Caki2 (cell line): ENCODE measurements at places on chromosomes 11 and 22. TPM values are rescaled to one million over a fixed set of nuclear protein-coding genes. Genes with fewer than 3 reads are reported as not detected.

GRCh38 chr11:33658195-33658900, 42.3 kb downstream of the C11orf91 start:
- DNase-seq: no peak

BIRC3 gene
- total RNA-seq: 12.2 and 12.6 TPM in 2 replicates

DNA sequence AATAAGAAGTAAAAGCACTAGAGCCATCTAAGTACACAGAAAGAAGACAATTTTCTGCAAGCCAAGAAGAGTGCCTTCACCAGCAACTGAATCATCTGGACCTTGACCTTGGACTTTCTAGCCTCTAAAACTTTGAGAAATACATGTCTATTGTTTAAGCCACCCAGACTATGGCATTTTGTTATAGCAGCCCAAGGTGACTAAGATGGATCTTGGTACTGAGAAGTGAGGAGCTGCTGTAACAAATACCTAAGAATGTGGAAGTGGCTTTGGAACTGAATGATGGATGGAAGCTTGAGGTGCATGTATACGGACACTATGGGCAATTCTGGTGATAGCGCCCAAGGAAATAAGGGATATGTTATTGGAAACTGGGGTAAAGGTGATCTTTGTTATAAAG, 14.9 kb downstream of the CFAP300 start:
- no peak for DNase-seq

- DNase-seq: no peak
These were observed 34.5 kb downstream of the NUMA1 start for GRCh38 chr11:72045849-72046248.

DNA sequence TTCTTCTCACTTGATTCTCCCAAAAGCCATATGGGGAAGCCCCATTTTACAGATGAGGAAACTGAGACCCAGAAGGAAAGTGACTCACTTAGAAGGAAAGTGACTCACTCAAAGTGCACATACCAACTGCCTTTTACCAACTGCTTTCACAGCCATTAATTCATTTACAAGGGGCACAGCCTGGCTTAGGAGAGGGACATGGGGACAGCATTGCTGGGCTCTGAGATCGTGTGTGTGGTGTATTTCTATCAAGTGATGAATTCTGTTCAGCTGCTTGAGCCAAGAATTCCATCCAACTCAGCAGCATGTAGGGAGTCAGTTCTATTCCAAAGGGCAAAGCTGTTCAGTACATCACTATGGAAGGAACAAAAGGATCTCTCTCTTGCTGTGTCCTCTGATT, 23.5 kb upstream of the PAK1 start:
- no peak for DNase-seq

DNA sequence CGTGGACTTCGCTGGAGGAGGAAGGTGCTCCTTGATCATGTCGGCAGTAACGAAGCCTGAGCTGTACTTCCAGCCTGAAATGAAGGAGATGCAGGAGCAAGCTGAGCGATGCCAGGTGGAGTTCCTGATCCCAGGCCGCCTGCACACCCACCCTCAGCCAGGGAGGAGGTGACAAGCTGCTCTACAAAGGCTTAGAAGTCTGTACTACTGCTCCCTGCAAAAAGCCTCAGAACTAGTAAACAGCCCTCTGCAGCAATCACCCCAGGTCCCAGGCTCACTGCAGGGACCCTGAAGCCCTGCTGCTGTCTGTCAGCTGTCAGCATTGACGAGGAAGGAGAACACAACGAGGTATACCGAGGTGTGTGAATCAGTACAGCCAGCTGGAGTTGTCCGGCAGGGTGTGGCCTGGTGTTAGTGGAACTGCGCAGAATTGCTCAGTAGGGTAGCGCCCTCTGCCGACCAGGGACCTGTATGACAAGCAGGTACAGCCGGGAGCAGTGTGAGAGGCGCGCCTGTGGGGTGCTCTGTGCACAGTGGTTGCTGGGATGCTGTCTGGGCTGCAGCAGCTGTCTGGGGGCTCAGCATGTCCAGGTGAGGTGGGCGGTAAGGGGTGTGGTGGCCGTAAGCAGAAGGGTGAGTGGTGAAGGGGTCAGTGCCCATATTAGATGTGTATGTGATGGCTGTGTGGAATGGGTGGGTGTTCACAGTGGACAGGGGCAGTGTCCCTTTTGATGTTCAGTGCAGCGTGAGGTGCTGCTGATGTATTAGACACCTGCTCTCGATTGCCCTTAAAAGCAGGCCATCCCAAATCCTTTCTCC, 7.6 kb downstream of the CYB5R2 start:
- peak; percentile 50 for DNase-seq

OR5B21 gene
- total RNA-seq: not detected in 2 replicates

DNA sequence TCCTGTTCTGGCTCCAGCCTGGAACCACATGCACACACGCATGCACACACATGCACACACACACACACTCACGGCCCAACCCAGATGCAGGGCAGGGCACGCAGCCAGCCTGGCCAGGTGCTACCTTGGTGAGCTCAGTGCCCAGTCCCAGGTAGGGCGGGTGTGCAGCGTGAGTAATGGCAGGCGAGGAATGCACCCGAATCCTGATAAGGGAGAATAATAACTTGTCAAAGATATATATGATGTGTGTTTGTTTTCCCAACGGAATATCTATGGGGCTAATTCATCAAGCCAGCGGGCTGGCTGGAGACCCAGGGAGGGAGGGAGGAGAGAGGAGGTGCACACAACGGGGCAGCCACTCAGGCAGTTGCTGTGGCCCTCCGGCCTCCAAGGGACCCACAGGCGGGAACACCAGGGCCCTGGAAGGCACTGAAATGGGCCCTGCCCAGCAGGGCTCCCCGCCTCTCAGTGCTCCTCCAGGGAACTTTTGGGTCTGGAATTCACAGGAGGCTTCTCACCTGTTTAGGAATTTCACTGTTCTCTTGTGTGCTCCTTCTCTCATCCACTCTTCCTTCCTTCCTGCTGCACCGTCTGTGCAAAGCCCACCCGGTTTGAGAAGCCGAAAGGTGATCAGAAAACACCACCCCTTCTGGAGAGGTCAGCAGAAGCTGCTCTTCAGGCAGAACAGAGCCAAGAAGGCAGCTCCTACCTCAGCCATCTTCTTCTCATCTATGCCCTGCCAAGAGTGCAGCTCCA, 79.0 kb downstream of the BUD13 start:
- no peak for DNase-seq

DNA sequence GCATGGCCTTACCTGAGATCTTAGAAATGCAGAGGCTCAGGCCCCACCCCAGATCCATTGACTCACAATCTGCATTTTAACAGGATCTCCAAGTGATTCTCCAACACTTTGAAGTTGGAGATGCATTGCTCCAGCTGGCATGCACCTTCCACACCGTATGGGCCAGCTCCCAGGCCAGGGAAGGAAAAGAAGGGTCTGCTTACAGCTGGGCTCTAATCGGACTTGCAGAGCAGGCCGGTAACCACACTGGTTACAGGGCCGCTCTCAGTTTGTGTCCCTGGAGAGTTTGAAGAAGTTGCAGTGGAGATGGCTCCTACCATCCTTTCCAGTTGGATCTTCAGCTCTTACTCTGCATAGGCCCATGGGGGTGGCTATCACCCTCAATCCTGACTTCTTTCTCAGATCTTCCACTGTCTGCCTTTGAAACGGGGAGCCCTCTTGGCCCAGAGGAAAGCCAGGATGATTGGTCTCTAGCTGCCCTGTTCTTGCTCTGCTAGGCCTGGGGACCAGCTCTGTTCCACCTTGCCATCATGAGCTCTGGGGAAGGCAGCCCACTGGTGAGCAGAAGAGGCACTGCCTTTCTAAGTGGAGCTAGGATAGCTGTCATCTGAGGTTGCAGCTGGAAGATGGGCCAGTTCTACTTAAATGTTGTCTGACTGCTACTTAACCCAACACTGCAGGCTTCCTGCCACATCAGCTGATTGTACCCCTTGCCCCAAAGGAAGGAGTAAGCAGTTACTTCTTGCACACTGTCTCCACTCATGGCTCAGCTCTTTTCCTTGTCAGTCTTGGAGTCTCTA, 105.6 kb upstream of the NAV2 start:
- no peak for DNase-seq
